ENCODE measurements at places on chromosomes 11 and 22.

DNA sequence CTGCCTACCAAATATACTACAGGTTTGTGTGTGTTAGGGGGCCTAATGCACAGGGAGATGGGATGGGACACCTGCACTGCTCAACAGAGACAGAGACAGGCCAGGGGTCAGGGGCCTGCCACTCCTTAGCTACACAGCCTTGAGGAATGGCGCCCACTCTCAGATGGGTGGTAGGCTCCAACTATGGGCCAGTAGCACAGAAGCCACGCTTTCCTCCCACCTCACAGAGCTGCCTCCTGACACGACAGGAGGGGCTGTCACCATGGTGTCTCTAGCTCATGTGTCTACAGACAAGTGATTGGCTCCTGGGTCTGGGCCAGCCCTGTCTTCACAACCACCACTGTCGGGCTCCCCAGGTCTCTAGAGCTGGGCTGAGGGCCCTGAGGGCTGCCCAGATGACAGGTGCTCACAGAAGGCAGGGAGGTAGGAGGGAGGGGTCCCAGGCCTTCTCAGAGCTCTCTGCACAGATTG is 81.8 kb downstream of the DGCR2 start:
- no peak for DNase-seq

GRCh38 chr11:73997120-73997770 is 11.6 kb downstream of the UCP3 start:
- DNase-seq: no peak

GRCh38 chr11:32527261-32528175 is 56.1 kb upstream of the EIF3M start:
- DNase-seq: no peak

DNA sequence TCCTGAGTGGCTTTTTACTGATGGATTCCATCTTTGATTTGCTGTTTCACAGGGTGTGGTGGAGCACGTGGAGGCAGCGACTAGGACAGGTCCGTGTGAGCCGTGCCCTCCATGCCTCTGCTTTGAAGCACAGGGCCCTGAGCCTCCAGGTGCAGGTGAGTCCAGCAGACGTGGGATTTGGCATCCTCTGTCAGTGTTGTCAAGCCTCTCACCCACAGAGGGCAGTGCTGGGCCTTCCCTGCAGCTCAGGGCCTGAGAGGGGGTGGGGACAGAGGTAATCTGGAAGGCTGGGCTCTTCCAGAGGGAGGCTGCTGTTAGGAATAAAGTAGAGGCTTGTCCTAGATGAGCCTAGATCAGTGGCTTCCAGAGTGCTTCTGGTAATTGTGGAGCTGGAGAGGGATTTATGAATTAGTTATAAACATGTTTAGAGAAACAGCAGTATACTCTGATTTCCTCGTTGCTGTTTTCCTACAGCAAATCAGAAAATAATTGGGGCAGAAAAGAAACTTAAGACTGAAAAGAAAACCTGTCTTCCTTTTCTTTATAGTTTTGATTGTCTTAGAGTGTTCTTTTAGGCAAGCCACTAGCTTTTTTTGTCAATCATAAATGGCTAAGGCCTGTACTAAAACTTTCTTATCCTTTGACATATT is 65.0 kb downstream of the SFI1 start:
- peak; percentile 47 for DNase-seq

- no peak for DNase-seq
These were observed 107.1 kb upstream of the CD44 start for GRCh38 chr11:35031867-35032266.

GRCh38 chr11:36994208-36994607 is 396.2 kb upstream of the RAG2 start:
- no peak for DNase-seq

DNA sequence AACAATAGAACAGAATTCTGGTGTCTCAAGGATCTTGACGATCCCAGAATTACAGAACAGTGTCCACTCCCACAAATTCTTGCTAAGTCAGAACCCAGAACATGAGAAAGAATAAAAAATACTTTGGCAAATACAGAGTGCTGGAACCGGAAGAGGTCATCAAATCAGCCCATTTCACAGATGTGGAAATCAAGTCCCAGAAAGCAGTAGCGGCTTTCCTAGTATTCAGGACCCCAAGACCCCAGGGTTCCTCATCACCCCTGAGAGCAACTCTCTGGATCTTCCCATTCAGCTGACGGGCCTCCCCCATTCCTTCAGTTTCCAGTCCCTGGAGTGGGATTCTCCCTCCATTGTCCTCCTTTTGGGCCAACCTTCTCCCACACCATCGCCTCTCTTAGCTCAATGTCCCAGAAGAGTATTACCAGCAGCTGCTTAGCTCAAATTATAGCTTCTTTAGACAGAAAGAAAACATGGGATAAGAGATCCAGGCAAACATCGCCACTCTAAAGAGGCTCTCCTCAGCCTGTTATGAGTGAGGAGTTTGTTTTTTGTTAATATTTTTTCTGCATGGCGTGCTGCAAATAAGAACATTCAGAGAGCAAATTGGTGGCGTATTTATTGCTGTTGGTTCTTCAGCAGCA is 268.3 kb downstream of the MN1 start:
- no peak for DNase-seq

DNA sequence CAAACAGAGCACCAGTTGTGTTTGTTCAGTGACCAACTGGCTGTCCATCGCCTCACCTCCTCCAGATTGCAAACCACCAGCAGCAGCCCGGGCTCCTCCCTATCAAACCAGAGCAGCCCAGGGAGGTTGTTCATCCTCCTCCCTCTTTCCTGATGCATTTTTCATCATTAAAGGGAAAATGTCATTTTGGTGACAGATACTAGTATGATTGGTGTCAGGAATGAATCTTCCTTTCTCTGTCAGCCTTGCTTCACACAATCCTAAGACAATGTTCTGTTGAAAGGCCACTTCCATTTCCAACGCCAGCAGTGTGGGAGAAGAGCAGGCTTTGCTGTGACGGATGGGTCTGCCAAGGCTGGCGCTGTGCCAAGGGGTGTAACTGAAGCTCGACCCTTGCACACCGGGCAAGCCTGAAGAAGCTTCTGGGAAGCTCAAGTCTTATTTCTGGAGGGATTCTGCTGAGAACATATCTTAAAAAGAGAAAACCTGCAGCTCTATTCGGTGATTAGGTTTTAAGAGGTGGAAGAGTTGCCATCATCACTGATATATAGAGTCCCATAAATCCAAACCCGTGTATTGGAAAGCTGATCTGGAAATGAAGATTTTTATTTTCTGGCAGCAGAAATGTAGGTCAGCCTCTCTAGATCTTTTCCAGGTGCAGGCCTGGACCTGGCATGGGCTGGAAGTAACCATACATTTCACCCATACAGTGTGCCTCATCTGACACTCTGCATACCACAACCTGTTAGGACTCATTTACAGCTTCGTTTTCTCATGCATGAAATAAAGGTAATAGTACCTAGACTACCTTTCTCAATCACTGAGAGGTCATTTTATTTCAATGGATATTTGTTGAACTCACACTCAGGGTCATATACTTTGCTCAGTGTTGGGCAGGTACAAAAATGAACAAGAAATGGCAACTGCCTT is 524.5 kb downstream of the NTM start:
- DNase-seq: no peak

GRCh38 chr11:325796-326591 is 5.3 kb upstream of the IFITM3 start:
- DNase-seq: no peak

GRCh38 chr11:55652560-55652959 is 4.4 kb downstream of the OR4S2 start:
- no peak for DNase-seq

GRCh38 chr22:41359376-41359775 is 22.4 kb upstream of the TEF start:
- DNase-seq: no peak

- no peak for DNase-seq
These were observed 1097.6 kb downstream of the TBC1D22A start for GRCh38 chr22:47859881-47860525.

DNA sequence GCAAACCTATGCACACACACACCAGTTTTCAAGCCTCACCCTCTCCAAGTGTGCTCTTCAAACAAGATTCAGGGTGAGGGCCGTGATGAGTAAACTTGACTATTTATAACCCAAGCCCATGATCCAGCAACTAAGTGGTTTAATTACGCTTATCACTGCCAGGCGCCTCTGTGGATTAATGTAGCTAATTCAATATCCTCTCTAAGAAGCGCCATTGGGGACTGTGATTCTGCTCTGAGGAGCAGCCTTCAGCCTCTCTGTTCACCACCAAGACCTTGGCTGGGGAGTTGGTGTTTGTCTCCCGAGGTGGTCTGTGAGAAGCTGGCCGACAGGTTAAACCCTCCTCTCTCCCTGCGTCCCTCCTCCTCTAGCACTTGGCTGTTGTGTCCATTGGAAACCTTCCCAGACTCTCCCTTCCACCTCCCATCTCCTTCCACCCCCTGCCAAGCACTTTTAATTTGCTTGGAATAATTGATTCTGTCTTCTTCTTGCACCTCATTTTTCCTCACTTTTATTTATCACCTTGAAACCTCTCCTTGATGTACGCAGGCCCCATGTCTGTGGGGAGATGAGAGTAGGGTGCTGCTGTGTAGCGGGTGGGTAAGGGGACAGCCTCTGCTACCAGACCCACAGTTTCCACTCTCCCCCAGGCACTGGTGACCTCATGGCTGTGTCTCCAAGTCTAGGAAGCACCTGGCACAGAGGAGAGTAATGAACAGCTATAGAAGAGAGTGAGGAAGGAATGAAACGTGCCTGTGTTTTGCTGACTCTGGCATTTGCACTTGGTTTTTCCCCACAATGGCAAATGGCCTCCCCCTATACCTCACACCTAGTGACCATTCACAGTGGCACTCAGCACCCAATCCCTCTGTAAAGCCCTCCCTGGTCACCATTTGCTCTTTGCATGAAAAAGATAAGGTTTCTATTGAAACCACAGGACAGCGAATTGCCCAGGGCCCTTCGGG is 236.6 kb downstream of the GRIK4 start:
- DNase-seq: no peak

GRCh38 chr11:7098235-7098832 is 9.5 kb downstream of the RBMXL2 start:
- peak; percentile 58 for DNase-seq

- peak; percentile 53 for DNase-seq
These were observed 113.2 kb downstream of the TMEM135 start for GRCh38 chr11:87150936-87151335.

- DNase-seq: no peak
These were observed 12.1 kb downstream of the CECR2 start for GRCh38 chr22:17381192-17381913.

Measured in H4 (cell line).